ENCODE measurements at places on chromosomes 12 and 14. TPM values are rescaled to one million over a fixed set of nuclear protein-coding genes. Genes with fewer than 3 reads are reported as not detected.

The GPRC5D gene
- total RNA-seq = not detected

The VRTN gene
- not detected for total RNA-seq

The CDKN3 gene
- 1.1 TPM for total RNA-seq

The NUAK1 gene
- 12.1 TPM for total RNA-seq

The CHMP4A gene
- total RNA-seq = 122 TPM

The LMNTD1 gene
- 1.9 TPM for total RNA-seq

The CD163 gene
- total RNA-seq = 233 TPM

The EXOC5 gene
- 48.2 TPM for total RNA-seq

The KERA gene
- total RNA-seq = not detected

The PPP1R1A gene
- 24.5 TPM for total RNA-seq

- DNase-seq = peak; percentile 99
Observed at GRCh38 chr14:101964297-101965180, at the start of gene DYNC1H1. Gene DYNC1H1, plus strand, starts transcription at chr14:101964573. Its CDS starts 119 bp downstream, at chr14:101964692.

GRCh38 chr14:67276131-67276530 lies 34.9 kb downstream of the PALS1 start:
- no peak for DNase-seq

- DNase-seq = no peak
Observed at GRCh38 chr14:87691042-87691881, 301.7 kb downstream of the GALC start.

GRCh38 chr12:58087423-58088127 lies 146.2 kb downstream of the ATP23 start:
- DNase-seq = no peak

DNA sequence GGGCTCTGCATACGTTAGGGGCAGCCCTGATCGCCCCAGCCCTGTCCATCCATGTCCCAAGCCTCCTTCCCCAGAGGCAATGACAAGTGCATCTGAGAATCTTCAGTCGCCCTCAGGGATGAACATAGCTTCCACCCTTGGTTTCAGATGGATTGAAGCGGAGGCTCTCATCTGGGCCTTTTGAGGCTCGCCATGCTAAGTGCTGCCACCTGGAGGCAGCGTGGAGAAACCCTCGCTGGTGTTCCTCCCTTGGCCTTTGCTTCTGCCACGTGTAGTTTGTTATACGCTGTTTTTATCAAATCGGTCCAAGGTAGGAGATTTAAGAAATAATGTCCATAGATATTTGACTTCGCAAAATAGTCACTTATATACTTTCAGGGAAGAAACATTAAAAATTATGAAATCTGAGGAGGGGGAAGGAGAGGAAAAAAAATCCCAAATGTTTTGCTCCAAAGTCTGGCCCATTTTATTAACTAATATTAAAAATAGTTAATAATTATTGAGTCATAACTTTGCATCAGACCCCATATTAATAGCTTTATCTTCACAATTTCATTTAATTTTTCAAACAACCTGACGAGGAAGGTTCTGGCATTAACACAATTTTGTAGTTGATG lies 28.8 kb upstream of the LRRC10 start:
- DNase-seq = peak; percentile 70

- no peak for DNase-seq
Observed at GRCh38 chr14:58639842-58640484, 2.2 kb downstream of the DACT1 start.

DNA sequence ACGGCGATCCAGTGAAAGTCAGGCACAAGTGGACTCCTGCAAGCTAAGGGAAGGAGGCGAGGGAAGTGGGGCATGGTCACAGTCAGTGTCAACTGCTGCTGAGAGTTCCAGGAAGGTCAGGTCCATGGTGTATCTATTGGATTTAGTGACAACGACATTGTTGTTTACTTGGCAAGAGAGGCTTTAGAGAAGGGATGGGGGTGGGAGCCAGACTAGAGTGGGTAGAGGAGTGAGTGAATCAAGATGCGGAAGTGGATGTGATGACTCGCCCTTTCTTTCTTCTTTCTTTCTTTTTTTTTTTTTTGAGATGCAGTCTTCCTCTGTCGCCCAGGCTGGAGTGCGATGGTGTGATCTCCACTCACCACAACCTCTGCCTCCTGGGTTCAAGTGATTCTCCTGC lies 12.5 kb downstream of the P2RX7 start:
- no peak for DNase-seq

DNA sequence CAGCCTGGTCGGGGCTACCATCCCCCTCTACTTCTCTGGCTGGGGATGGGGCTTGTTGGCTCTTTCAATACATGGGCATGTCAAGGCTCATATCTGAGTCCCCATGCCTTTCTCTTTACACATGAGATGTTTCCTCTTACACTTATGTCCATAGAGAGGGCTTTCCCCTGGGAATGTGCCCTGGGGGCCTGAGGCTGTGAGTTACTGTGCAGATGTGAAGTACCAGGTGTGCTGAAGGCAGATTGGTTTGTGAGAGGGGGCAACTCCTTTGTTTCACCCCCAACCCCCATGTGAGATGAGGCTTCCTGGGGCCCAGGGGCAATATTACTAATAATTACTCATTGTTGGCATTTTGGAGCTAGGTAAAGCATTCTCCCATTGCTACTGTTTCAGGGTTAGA lies 32.8 kb downstream of the NRXN3 start:
- no peak for DNase-seq

DNA sequence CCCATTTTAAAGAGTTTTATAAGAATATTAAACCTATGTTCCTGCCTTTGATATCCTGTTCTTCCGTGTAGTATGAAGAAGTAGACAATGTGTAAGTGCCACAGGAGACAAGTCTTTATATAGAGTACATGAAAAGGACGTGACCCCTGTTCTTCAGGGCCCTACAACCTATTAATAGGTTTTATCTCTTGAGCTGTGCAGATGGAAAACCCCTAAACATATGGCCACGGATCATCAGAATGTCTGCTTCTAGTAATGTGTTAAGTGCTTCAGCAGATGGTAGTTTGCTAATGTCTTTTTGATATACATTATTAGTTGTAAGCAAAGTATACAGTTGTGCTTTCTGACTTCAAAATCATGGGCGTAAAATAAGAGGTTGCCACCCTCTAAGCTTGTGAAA lies 228.5 kb downstream of the PTPRO start:
- no peak for DNase-seq

DNA sequence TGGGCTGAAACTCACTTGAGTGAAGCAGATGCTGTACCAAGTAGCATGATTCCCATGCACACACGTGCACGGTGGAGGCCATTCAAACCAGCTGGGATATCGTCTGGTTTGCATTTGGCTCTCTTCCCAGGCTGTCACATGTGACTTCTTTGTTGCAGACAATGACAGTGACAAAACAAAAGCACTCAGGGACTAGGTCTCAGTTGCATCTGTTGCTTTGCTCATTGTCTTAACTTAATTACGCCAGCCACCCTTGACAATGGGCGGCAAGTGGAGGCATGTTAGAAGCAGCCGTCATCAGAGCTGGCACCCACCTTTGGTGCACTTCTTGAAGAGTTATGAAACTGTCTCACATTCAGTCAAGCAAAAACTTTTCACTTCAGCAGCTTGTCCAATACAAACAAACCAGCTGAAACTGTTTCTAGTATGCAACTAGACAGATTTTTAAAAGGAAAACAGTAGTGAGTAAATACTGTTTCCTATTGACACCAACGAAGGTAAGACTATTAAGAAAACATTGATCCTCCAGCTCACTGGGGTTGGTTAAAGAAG lies 74.3 kb downstream of the IGF1 start:
- DNase-seq = peak; percentile 69

GRCh38 chr14:24958271-24958670 lies 91.7 kb downstream of the STXBP6 start:
- no peak for DNase-seq

GRCh38 chr14:94081386-94081820 lies 293 bp downstream of the IFI27L1 start:
- DNase-seq = no peak

DNA sequence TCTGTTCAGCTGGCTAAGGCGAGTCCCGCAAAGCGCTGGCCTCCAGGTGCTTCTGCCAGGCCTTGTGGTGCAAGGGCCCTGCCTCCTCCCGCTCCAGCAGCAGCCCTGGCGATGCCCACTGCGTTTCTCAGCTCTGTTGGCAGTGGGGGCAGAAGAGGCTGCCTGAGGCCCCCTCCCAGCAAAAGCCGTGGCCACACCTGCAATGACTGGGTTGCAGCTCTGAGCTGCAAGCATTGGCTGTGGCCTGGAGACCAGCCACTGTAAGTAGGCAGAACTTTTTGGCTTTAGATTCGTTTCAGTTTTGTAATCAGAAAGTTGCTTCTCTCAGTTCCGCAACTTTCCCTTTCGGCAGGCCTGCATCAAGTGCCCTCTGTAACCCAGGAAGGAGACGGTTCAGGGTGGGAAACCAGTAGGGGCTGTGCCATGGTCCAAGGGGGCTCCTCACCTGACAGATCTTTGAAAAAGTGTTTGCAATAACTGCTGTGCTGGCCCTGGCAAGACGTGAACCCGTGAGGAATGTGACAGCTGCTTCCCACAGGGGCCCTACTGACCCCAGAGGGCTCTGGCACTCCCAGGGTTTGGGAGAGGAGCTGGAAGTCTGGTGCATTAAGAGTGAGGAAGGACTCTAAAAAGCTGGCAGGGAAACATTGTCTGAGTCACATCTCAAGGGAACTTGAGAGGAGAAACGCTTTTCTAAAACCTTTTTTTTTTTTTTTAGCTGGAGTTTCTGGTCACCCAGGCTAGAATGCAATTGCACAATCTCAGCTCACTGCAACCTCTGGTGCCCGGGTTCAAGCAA lies 54.5 kb upstream of the MAX start:
- DNase-seq = no peak

DNA sequence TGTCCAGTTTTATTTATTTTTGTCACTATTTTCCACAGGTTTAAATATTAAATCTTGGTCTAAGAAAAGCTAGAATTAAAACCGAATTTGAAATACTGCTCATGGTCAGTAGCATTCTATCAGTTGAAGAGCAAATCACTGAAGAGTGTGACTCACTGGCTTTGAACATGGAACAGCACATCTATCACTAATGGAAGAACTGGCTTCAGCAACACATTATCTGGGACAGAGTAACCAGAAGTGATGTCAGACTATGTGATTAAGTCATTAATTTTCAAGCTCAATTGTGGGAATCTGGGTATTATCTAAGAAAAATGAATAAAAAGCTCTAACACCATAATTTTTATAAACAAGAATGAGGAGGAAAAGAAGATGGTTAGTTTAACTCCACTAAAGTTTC lies 527.5 kb downstream of the TMTC2 start:
- no peak for DNase-seq

Measured in sigmoid colon (tissue), 7 donors.